Spinal cord (tissue), 10 donors: ENCODE measurements at places on chromosomes 7 and 10. TPM values are rescaled to one million over a fixed set of nuclear protein-coding genes. Genes with fewer than 3 reads are reported as not detected.

TSPAN13 gene
- total RNA-seq, result 15.5 TPM

MBL2 gene
- not detected for total RNA-seq

TMEM140 gene
- total RNA-seq, result 3.0 TPM

RBP3 gene
- total RNA-seq, result not detected

FRMD4A gene
- total RNA-seq, result 87.2 TPM

VSTM4 gene
- 40.5 TPM for total RNA-seq

ANKRD61 gene
- 0.11 TPM for total RNA-seq

SPRN gene
- 4.8 TPM for total RNA-seq

KCND2 gene
- total RNA-seq, result 74.5 TPM

GSTO2 gene
- 3.5 TPM for total RNA-seq

IRF5 gene
- 5.0 TPM for total RNA-seq
